ENCODE measurements at places on chromosomes 4 and X.

- DNase-seq: no peak
Measured at GRCh38 chr4:122003335-122003734, 51.5 kb upstream of the TRPC3 start.

GRCh38 chr4:38279077-38279476 is 318.9 kb downstream of the PTTG2 start:
- DNase-seq: no peak

DNA sequence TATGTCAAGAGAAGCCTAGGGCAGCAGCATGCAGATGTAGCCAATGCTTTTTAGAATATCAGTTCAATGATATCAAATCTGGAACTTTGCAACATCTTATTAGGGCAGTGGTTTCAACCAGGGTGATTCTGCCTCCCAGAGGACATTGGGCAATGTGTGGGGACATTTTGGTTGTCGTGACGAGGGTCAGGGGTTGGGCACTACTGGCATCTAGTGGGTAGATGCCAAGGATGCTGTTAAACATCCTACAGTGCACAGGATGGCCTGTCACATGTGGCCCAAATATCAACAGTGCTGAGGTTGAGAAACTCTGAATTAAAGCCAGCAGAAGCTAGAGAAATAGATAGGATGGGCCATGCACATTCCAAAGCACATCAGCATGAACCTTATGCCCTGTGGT is 152.3 kb downstream of the AMELX start:
- DNase-seq: no peak

DNA sequence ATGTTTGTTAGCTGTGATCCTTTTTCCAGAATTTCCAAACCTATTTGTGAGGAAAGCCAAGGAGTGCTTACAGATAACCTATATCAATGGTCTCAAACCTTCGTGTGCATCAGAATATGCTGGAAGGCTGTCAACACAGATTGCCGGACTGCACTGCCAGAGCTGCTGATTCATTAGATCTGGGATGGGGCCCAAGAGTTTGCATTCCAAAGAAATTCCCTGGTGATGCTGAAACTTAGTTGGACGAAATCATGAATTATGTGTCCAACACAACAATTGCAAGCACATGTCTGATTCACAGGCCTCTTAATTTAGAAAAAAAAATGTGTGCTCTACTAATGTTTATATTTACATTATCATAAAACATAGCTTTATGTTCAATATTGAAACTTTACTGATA is 544.0 kb upstream of the AMOT start:
- no peak for DNase-seq

GRCh38 chrX:103716962-103717361 is 6.3 kb downstream of the TMEM31 start:
- no peak for DNase-seq

- no peak for DNase-seq
Measured at GRCh38 chr4:173345648-173346047, 11.5 kb upstream of the HMGB2 start.

DNA sequence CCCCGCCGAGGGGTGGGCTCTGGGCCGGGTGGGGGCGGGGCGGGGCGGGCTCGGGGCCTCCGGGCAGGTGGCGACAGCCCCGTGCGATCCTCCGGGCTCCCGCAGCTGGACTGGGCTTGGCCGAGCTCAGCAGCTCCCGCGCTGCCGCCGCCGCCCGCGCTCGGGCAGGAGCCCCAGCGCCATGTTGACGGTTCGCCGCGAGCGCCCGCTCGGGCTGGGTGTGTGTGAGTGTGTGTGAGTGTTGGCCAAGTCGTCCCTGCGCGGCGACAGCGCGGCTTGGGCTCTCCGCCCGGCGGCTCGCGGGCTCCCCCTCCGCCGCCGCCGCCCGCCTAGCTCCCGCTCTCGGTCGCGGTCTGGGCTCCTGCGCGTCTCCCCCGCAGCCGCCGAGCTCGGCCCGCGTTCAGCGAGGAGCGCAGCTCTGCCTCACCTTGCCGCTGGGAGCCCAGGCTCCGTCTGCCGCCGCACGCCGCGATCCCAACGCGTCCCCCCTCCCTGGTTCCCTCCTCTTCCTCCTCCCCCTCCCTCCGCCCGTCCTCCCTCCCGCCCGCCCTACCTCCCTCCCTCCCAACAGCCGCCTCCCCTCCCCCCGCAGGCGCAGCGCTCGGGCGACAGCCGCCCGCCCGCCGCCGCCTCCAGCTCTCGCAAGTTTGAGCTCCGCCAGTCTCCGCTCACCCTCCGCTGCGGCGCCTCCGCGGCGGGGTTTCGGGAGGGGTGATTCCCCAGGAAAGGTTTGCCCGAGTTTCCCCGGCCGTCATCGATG is at the start of gene BCOR:
BCOR (minus strand) TSS at position 455 of the 760 bp plus-strand sequence. CDS start 20,029 bp downstream, outside the sequence.
- DNase-seq: no peak

- DNase-seq: no peak
Measured at GRCh38 chr4:82372517-82373485, 990 bp downstream of the HNRNPD start.

GRCh38 chr4:142350871-142351270 is 495.2 kb downstream of the INPP4B start:
- DNase-seq: no peak

DNA sequence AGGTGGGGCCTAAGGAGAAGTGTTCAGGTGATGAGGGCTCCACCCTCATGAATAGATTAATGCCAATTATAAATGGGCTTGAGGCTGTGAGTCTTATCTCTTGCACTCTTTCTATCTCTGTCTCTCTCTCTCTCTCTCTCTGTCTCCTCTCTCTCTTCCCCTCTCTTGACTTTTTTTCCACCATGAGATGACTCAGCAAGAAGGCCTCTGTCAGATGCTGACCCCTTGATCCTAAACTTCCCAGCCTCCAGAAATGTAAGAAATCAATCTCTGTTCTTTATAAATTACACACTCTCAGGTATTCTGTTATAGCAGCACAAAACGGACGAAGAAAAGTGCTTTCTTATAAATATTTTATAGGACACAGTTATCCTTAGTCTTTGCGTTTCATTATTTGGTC is 184.9 kb upstream of the PCDH7 start:
- no peak for DNase-seq

- DNase-seq: no peak
Measured at GRCh38 chrX:130165181-130165702, 399 bp downstream of the AIFM1 start.

DNA sequence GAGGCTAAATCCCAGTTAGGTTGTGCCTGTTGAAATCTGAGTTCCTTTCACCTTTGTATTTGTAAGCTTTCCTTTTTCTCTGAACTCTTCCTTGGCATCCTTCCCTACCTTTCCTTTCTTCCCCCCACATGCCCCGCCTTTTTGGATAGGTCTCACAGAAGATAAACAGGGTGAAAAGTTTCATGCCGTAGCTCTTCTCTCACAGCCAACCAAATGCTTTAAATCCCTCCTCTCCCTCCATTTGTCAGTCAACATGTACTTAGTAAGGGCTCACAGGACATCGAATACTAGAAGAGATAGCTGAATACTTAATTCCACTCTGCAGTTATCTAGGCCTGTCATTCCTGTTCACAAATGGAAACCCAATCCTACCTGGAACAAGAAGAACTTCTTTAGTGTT is 107.1 kb upstream of the BMPR1B start:
- DNase-seq: no peak

DNA sequence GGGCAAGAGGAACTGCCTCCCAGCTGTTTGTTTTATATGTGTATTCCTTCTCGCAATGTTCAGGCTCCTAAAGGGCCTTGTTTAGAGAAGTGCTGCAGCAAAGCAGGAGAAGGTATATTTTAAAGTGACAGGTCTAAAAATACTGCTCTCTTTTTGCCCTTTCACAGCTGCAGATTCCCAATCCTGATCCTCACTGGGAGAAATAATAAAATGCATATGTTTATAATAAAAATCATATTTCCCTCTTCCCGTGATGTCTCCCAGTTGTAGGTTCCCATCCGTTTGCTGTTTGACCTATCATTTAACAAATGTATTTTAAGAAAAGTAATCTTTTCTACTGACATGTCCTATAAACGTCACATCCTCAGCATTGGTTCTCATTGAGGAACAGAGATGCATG is 62.7 kb upstream of the GPC4 start:
- DNase-seq: no peak

- no peak for DNase-seq
Measured at GRCh38 chr4:6495296-6495590, 22.8 kb upstream of the PPP2R2C start.

GRCh38 chr4:21203416-21203815 is 503.2 kb downstream of the PACRGL start:
- DNase-seq: no peak

- no peak for DNase-seq
Measured at GRCh38 chr4:56668267-56668666, 12.8 kb downstream of the HOPX start.

- DNase-seq: no peak
Measured at GRCh38 chr4:31715302-31715701, 995.1 kb downstream of the PCDH7 start.

GRCh38 chr4:178351185-178351584 is 908.9 kb upstream of the AGA start:
- no peak for DNase-seq

DNA sequence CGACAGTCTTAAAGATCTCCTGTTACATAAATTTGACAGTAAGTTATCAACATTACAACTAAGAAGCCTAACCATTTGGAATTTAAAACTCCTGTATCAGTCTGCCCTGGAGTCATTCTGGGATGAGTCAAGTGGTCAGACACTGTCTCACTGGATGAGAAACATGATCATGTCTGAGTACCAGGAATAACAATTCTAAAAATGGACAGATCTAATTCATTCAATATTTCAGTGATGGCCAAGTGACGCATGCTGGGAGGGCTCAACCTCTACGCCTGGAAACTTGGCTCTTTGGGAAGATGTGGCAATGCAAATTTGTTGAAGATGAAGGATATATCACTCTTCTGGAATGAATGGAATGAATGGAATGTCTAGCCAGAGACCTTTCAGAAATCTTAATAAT is 1427.2 kb downstream of the STIM2 start:
- DNase-seq: no peak

DNA sequence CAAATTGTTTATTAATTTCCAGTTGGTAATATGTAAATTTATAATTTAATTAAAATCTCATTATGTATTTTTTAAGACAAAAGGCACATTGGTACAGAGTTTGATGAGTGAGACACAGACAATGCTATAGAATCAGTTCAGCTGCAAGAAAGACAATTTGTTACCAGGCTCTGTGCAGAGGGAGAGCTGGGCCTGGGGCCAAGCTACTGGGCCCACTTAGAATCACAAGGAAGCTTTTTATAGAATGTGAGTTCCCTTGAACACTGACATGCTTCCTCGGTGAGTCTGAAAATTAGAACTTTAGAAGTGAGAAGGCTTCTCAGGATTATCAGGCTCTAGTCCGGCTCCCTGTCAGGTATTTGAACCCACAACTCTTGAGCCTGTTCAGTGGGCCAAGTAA is 129.0 kb downstream of the AFF2 start:
- no peak for DNase-seq

DNA sequence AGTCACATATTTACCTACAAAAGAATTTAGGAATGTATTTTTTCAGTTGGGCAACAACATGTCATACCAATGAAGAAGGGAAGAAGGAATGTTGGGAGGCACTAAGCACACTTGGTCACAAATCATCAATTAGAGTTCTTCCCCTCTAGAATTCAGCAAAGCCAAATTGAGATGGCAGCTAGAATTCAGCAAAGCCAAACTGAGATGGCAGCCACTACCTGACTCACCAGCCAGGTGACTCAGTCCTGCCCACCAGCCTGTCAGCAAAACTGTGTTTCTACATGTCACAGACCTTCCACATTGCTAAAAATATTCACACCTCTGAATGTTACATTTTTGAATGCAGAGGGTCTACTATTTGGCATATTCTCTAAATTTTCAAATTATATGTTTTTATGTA is 63.2 kb upstream of the NOCT start:
- DNase-seq: no peak

DNA sequence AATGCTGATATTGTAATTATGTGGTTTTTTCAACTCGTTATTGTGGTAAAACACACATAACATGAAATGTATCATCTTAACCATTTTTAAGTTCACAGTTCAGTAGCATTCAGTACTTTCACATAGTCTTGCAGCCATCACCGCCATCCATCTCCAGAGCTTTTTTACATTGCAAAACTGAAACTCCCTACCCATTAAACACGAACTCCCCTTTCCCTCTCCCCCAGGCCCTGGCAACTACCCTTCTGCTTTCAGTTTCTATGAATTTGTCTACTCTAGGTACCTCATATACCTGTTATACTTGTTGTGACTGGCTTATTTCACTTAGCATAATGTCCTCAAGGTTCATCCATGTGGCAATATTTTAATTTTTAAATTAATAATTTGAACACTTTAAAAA is 380.6 kb downstream of the MAPK10 start:
- DNase-seq: no peak

GRCh38 chrX:130261296-130261893 is 7.3 kb downstream of the ZNF280C start:
- no peak for DNase-seq

GRCh38 chrX:96563646-96564045 is 121.0 kb upstream of the DIAPH2 start:
- DNase-seq: no peak

DNA sequence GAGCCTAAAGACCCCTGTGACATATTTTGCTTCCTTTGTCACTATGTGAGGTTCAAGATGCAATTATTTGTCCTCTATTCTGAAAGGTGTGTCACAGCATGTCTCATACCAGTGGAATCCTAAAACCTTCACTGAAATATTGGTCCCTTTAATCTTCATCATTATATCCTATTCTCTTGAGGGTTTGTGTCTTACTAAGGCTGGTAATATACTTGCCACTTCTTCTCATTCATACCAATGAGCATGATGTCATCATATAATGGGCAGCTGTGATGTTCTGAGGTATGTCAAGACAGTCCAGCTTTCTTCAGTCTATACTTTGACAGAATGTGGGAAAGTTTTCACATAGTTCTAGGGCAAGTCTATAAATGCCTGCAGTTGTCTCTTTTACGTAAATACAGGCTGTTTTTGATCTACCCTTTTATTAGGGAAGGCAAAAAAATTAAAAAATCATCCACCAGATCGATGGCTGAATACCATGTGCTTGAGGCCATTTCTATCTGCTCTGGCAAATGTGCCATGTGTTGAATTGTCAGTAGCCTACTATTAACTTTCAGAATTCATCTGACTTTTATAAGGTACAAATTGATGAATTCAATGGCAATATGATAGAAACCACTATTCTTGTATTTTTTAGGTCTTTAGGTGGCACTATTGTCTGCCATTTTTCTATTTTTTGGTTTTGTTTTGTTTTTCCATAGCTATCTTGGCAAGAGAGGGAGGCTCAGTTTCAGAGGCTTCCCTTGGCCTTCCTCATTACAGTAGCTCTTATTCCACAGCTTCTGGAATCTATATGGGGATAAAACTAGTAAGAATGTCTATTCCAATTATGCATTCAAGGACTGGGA is 209.0 kb downstream of the PPARGC1A start:
- no peak for DNase-seq

GRCh38 chr4:36320117-36320896 is 38.9 kb downstream of the DTHD1 start:
- DNase-seq: no peak

- DNase-seq: no peak
Measured at GRCh38 chr4:26692014-26692726, 108.3 kb downstream of the TBC1D19 start.
